ENCODE measurements at places on chromosomes 5 and 9.

- no peak for DNase-seq
These were observed 363.6 kb upstream of the EDIL3 start for GRCh38 chr5:84748313-84748712.

GRCh38 chr5:143056339-143056704 is 286.1 kb downstream of the ARHGAP26 start:
- DNase-seq, result no peak

DNA sequence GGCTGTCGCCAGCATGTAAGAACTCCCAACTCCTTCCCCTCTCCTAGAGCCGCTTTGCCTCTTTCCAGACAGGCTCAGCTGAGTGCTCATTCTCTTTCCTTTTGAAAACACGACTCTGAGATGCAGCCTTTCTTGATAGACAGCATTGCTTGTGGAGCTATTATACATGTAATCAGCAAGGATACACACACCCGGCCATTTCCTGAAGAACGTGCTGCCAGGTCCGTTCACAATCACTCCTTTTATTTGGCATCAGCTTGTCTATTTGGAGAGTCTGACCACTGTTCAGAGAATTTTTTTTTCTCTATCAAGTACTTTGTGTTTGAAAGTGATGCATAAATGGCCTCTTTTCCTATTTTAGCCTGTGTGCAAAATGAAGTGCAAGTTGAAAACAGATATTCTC is 328.7 kb downstream of the MARCHF11 start:
- no peak for DNase-seq

GRCh38 chr9:69085569-69086283 is 50.2 kb downstream of the FXN start:
- no peak for DNase-seq

GRCh38 chr9:137463931-137464290 is 4.8 kb upstream of the NSMF start:
- DNase-seq, result no peak

DNA sequence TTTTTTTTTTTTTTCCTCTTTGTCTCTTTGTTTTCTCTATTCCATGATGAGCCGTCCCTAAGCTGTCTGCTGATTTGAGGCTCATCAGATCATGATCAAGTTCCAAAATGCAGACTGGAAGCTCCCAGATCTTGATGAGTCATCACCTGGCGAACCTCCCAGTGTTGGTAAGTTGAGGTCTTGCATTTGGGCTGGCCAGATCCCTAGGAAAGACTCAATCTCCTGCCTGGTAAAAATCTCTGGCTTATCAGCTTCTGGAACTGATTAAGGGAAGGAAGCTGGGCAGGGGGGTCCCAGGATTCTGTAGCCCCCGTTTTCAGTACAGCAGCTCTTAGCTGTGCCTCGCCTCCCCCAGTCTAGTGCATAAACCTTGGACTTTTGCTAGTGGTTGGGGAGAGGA is 69.0 kb downstream of the TSPAN17 start:
- DNase-seq, result no peak

DNA sequence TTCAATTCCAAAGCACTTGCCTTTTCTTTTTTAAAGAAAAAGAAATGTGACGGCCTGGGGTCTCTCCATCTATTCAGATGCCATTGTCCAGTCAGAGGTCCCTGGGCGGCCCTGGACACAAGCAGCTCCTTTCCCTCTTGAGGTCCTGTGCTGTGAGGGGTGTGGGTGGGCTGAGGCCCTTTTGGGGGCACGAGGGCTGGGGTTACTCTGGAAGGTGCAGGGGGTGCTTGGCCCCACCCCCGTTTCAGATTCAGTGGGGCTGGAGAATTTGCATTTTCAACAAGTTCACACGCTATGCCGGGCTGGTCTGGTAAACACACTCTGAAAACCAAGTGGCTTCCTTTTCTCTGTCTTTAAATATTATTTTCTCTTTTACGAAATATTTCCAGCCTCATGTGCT is 91.4 kb upstream of the PHYKPL start:
- no peak for DNase-seq

GRCh38 chr5:73096239-73096575 is 24.2 kb upstream of the TMEM171 start:
- DNase-seq, result no peak

DNA sequence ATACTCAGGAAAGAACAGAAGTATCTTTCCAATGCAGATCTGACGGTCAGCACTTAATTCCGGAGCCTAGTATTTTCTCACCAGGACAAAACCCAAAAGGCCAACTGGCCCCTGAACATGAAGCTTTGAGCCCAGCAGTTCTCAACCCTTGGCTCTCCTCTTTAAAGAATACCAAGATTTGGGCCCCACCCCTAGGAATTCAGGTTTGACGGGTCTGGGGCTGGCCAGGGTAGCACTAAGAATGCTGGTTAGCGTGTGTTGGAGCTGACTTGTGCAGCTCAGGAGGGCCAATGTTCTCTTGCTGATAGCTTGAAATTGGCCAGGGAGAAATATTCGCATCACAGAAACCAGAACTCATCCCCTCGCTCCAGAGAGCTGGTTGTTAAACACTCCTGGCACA is 88.3 kb upstream of the PTCH1 start:
- no peak for DNase-seq

GRCh38 chr9:16236882-16237281 is 633.6 kb downstream of the BNC2 start:
- no peak for DNase-seq

DNA sequence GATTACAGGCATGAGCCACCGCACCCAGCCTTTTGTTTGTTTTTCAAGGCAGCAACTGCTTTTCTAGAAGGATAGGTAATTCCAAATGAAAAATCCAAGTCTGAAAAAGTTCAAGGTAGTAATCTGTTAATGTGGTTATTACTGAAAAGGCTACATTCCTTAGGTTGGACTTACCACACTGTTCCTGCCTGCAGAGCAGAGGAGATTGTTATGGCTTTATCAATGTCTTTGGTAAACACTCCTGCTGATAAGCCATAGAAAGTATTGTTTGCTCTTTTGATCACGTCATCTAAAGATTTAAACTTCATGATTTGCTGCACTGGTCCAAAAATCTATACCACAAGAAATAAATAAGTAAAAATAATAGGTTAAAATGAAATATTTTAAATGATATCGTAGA is 43.4 kb downstream of the ALDH1A1 start:
- DNase-seq, result no peak

All from stimulated activated CD8-positive, alpha-beta memory T cell treated with anti-CD3 and anti-CD28 coated beads, Interleukin-15, amount 100 ng/mL, for 4 hours (primary cell).